GM12892 (cell line): ENCODE measurements at places on chromosomes 12 and 14.

DNA sequence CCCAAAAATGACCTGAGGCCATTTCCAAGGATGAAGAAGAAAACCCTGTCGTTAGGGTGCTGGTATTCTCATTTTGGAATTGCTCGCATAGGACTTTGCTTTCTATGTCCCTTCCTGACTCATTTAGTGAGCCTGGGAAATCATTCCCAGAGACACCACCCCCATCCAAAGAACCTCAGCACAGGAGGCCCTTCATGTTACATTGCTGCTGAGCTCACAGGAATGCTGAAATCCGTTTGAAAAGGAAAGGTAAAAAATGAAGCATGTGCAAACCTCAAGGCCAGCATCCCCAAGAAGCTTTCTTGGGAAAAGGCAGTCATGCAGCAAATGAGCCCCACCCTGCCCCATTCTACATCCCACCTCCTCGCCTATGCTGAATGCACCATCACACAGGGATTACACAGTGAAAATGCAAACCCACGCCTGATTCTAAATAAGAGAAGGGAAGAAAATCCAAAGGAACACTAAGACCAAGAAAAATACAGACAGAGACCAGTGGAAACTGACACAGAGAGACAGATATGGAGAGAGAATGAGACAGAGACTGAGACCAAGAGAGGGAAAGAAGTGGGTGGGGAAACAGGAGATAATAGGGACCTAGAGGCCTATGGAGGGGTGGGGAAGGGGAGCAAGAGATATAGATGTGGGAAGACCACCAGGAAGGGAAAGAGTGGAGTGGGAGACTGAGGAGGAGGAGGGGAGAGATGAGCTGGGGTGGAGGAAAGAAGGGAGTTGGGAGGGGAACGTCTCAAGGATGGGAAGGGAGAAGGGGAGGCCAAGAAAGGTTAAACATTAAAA is 33.5 kb downstream of the NIN start:
- no peak for DNase-seq

DNA sequence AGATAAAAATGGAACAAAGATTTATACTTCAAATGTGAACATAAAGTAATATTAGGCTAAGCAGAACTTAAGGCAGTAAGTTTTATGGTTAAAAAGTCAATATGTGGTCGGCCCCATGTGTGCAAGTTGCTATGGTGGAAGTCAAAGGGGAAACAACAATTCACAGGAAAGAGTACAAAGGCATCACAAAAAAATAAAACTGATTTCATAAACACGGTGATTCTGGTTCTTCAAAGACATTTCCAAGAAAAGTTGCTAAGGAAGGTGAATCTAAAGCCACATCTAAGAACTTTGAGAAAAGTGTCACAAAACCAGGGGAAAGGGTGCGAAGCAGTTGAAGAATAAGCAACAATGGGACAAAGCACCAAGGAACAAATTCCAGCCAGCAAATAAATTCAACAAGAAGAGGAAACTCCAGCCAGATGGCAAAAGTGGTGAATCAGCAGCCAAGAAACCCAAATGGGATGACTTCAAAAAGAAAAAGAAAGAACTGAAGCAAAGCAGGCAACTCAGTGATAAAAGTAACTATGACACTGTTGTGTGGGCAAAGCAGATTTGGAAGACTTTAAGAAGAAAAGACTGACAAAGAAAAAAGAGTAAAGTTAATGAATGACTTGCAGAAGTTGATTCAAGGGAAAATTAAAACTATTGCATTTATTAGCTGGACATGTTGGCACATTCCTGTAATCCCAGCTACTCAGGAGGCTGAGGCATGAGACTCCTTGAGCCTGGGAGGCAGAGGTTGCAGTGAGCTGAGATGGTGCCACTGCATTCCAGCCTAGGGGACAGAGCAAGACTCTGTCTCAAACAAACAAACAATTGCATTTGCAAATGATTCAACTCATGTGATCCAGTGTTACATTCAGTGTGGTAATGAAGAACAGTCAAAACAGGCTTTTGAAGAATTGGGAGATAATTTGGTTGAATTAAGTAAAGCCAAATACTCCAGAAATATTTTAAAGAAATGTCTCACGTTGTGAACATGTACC is 19.5 kb downstream of the PTGDR start:
- DNase-seq, result no peak

DNA sequence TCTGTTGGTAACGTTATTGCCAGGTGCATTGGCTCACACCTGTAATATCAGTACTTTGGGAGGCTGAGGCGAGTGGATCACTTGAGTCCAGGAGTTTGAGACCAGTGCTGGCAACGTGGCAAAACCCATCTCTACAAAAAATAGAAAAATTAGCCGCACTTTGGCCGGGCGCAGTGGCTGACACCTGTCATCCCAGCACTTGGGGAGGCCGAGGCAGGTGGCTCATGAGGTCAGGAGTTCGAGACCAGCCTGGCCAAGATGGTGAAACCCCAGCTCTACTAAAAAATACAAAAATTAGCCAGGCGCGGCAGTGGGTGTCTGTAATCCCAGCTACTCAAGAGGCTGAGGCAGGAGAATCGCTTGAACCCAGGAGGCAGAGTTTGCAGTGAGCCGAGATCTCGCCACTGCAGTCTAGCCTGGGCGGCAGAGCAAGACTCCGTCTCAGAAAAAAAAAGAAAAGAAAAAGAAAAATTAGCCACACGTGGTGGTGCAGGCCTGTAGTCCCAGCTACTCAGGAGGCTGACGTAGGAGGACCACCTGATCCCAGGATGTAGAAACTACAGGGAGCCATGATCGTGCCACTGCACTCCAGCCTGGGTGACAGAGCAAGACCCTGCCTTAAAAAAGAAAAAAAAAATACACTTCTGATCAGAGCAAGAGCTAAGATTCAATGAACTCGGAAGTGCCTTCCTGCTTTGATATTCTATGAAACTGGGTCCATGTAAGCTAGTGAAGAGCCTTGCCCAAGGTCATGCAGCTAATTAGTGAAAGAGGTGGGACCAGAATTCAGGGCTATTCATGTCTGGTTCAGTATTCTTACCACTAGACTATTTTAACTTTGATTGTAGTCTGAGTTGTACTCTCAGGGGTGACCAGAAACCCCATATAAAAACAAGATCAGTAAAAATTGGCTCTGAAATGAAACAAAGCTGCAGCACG is 4.2 kb upstream of the RNASE8 start:
- no peak for DNase-seq

GRCh38 chr12:50665609-50666008 is 98.3 kb upstream of the ATF1 start:
- no peak for DNase-seq

DNA sequence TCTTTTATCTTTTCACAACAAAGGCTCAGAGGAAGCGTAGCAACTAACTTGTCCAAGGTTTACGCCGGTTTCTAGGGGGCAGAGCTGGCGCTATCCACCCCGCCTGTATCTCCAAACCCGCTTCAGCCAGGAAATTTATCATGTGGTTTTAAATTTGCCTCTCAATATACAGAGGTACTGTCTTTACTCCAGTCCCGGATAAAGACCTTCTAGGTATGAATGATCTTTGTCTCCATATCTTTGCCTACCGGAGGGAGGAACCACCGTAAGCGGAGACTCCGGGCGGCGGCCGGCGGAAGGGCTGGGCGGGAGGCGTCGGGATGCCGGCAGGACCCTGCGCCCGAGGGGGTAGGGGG is 693 bp upstream of the RIMKLB start:
- DNase-seq, result no peak

DNA sequence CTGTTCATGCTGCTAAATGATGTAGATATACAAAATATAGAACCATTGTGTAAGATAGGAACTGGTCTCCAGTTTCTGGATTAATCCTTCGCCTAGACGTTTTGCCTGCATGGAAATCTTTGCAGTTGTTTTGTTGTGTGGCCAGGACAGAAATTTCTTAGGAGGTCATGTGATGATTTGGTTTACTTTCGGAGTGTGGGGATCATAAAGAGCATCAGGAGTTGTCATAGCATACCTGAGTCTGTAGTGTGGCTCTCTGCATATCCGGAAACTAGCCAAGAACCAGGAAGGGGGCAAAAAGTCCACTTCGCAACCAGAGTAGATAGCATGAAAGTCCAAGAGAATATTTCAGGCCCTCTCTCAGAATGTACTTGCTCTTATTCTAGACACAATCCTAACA is 3.1 kb downstream of the SAMD4A start:
- no peak for DNase-seq

DNA sequence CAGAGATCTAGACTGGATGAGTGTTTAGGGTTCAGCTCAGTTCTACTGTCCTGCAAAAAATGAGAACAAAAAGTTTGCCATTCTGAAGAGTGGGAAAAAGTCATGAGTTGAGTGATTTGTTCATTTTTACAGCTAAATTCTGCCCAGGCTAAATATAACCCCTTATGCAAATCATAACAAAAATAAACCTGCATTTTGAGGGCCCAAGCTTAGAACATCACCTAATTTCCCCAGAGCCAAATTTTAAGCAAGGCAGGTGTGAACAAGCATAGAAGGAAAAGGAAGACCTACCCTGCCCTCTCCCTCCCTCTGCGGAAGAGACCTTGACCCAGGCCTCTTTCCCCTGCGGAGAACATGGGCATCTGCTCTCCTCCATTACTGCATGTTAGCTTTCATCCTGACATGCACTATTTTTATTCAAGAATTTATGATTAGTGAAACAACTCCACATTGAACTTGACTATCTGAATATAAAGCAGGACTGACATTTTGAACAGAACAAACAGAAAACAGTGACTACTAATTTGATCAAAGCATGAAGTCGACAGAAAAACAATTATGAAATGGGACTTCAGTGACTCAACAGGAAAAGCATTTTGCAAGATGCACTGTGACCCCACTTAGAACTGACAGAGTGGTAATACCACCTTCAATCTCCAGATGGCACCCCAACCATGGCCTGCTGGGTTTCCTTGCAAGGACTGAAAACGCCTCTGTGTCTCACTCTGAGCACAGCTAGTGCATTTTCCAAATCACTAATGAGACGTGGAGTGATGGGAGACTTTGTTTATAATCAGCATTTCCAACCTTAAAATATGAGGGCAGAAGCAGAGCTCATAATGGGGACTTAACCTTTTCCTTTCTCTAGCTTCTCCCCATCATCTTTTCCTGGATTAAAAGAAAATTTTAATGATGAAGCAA is 30.9 kb upstream of the SELPLG start:
- DNase-seq, result no peak

DNA sequence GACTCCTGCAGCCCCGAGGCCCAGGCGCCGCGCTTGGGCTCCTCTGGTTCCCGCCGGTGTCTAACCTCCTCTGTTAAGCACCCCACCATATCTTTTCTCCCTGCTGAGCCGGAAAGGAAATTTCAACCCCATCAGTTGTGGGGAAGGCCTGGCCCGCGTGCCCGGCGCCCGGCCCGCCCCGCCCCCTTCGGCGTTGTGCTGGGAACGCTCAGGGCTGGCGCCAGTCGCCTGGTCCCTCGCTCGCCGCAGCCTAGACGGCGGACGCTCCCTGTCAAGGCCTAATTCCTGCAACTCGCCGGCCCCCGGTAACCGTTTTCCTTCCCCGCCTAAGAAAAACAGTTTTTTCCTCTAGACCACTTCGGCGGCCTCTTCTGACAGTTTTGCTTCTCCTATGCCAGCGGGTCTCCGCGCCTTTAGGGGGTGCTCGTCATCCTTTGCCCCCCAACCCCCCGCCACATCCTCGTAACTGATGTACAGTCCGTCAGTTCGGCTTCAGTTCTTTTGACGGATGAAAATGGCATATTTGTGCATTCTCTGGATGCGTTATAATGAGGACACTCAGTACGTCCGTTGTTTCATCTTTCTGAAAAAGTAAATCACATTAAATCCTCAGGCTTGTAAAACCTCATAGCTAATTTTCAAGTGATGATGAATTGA is 506 bp upstream of the NAP1L1 start:
- peak; percentile 25 for DNase-seq

DNA sequence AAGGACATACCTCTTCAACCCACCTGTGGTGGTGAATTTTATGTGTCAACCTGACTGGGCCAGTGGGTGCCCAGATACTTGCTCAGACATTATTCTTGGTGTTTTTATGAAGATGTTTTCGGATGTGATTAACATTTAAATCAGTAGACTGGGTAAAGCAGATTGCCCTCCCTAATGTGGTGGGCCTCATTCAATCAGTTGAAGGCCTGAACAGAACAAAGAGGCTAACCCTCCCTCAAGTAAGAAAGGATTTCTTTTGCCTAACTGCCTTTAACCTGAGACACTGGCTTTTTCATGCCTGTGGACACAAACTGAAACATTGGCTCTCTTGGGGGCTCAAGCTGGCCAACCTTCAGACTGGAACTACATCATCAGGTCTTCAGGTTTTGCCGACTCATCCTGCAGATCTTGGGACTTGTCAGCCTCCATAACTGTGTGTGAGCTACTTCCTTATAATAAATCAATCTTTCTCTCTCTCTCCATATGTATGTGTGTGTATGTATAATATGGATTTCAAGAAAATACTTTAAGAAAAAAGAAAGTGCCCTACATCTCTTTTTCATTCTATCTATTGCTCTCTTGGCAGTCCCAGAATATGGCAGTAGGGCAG is 39.4 kb downstream of the RTN1 start:
- DNase-seq, result no peak

GRCh38 chr12:69719336-69720316 is 19.0 kb upstream of the RAB3IP start:
- no peak for DNase-seq

DNA sequence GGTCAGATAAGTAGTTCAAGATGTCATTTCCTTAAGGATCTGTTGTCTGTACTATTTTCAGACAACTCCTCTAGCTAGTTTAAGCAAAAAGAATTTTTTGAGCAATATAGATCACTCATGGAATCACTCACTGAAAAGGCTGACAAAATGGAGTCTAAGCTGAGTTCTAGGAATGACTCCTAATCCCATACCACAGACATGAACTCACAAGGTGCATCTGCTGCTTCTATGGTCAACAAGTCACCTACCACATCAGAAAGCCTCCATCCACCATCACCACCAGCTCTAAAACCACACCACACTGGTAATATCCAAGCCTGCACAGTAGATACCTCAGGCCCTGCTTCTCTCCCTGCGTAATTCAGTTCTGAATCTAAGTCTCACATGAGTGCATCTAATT is 33.0 kb downstream of the PWP1 start:
- DNase-seq, result no peak

DNA sequence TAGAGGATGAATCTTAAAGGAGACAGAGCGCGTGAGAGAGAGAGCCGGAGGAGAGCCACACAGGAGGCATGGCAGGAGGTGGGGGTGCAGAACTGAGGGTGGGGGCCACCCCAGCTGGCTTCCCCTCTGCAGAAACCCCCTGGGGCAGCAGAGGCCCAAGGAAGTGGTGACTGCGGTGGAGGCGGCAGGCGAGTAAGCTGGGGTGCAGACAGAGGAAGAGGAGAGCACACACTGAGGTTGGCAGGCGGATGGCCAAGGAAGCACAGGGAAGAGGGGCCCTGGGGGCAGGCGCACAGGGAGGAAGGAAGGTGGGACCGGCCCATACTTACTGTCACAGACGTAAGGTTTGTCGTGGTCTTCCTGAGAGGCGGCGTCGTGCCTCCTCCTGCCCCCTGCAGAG is 179.8 kb downstream of the DPF3 start:
- peak; percentile 39 for DNase-seq
